ENCODE measurements at places on chromosomes 4 and X.
A peak's percentile ranks its signal among the peaks of the same experiment; 100 is the strongest.

- DNase-seq = peak; percentile 17
Observed at GRCh38 chrX:12548746-12549145, 242.5 kb upstream of the PRPS2 start.

- no peak for DNase-seq
Observed at GRCh38 chrX:36581030-36581429, 427.1 kb upstream of the FAM47C start.

GRCh38 chrX:17075004-17075403 is 128.5 kb downstream of the REPS2 start:
- DNase-seq = no peak

- DNase-seq = no peak
Observed at GRCh38 chr4:65623506-65623905, 46.8 kb downstream of the EPHA5 start.

DNA sequence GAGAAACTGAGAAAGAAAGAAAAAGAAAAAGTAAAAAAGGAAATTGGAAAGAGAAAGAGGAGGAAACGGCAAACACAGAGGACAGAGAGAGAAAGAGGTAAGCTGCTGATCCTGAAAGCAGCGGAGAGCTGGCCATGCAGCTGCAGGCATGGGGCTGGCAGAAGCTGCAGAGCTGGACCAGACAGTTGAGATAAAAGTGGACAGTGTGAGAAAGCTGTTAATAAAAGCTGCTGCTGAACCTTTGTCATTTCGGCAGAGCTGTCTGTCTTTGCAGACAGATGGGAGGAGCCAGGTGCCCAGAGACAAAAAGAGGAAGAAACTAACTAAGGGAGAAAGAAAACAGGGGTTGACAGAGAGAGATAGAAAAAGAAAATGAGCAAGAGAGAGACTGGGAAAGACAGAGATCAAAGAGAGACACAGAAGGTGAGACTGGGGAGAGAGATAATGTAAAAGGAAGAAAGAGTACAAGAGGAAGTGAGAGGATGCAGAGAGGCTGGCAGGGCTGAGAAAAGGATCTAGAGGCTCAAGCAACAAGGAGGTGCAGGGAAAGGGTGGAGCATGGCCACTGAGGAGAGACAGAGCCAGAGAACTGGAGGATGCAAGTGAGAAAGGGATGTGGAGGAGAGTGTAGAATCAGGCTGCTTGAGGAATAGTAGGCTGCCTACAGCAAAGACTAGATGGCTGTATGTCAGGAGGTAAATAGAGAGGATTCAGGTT is 376.8 kb upstream of the FGF16 start:
- no peak for DNase-seq

DNA sequence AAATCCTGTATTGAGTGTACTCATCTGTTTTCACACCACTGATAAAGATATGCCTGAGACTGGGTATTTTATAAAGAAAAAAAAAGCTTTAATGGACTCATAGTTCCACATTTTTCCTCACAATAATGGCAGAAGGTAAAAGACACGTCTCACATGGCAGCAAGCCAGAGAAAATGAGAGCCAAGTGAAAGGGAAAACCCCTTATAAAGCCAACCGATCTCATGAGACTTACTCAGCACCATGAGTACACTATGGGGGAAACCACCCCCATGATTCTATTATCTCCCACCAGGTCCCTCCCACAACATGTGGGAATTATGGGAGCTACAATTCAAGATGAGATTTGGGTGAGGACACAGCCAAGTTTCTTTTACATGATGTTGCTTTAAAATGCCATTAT is 171.9 kb downstream of the GALNTL6 start:
- no peak for DNase-seq
